Activated CD4-positive, alpha-beta T cell treated with anti-CD3 and anti-CD28 coated beads, Interleukin-2, amount 50 U/mL, for 24 hours (primary cell): ENCODE measurements at places on chromosomes 4 and X.

DNA sequence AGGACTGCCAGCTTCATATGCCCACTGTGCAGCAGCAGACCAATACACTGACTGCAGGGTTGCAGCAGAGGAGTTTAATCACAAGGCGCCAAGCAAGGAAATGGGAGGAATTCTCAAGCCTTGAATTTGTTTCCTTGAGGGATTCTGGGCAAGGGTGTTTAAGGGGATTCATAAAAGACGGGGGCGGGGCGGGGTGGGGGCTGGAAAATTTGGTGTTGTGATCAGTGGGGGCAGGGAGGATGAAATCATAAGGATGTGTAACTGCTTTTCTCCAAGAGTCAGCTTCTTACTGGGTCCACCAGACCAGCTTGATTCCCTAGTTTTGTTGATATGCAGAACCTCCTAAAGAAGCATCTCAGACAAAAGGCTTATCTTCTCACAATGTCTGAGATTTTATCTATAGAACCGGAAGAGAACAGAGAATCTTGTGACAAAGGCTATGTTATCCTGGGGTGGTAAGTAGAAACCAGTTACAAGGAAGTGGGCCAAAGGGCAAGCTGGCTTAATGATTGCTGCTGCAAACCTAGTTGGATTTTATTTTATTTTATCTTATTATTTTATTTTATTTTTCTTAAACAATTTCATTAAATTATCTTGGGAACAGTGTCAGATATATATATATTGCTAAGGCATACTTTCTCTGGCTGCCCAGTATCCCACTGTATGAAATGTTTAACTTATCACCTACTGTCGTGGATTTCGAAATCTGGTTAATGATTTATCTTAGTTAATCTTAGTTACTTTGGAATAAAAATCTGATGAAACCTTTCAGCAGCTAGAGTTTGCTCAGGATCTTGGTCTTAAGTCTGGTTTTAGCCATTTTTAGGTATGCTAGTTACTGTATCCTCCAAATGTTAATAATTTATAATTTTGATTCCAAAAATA lies 276.4 kb downstream of the RPA4 start:
- DNase-seq: no peak

DNA sequence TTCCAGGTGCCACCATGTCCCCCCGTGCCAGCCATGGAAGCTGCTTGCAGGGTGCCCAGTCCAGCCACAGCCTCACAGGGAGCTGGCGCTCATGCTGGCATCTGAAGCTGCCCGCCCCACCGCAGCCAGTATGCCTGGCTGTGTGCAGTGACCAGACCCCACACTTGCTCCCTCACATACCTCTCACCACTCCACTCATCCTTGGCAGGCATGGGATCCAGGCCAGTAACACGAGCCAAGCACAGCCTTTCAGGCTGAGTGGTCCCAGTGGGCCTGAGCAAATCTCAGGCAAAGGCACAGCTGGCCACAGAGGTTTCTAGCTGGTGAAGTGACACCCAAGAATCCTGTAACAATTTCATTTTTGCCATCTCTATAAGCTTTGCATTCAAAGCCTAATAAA lies 48.4 kb upstream of the SEC24B start:
- DNase-seq: no peak

DNA sequence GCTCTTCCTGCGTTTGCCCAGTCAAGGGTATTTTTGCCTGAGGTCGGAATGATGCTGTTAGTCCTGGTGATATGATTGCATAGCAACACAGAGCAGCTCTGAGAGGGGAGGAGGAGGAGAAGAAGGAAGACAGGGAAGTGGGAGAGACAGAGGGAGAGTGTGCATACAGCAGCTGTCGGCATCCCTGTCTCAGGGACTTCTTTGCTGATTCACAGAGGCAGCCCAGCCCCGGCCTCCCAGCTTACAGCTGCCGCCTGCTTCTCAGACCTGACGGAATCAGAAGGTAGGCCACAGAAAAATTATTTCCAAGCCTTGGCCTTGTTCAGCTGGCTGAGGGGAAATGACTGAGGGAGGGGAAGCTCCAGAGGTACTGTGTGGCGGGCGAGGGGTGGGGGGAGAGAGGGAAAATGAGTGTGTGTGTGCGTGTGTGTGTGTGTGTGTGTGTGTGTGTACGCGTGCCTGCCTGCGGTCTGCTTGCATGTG lies 319 bp downstream of the DRP2 start:
- DNase-seq: peak; percentile 7

- no peak for DNase-seq
These were observed 54.5 kb downstream of the TKTL2 start for GRCh38 chr4:163419074-163419473.

- DNase-seq: no peak
These were observed 50.0 kb downstream of the IQCM start for GRCh38 chr4:149765630-149766029.

DNA sequence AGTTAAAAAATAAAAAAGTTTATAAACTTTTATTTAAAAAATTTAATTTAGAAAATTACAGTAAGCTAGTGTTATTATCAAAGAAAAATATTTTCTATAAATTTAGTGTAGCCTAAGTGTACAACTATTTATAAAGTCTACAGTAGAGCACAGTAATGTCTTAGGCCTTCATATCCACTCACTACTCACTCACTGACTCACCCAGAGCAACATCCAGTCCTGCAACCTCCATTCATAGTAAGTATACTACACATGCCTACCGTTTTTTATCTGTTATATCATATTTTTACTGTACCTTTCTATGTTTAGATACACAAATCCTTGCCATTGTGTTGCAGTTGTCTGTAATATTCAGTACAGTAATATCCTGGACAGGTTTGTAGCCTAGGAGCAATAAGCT lies 129.0 kb upstream of the FAM47B start:
- DNase-seq: no peak

DNA sequence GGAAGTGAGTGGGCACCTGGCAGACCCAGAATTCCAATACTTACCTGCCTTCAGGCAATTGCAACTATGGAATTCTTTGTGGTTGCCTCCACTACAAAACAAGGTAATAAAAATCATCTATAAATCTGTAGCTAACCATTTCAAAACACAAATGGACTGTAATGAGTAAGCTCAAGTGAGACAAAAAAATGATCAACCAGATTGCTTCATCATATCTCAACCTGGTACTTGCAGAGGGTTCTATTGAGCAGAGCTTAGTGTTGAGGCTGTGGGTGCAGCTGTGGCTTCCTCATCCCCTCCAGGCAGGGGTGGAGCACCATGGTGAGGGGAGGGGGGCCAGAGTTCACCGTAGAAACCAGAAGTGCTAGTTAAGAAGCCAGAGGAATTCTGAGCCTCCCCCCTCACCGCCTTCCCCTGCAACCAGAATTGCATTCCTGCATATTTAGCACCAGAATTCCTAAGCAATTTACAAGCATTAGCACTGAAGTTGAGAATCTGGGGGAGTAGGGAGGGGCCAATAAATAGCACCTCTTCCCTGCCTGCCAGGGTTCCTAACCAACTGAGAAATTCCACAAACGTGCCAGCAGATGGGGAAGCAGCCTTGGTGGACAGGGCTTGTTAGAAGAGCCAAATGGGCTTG lies 11.5 kb downstream of the CTAG1A start:
- DNase-seq: no peak

DNA sequence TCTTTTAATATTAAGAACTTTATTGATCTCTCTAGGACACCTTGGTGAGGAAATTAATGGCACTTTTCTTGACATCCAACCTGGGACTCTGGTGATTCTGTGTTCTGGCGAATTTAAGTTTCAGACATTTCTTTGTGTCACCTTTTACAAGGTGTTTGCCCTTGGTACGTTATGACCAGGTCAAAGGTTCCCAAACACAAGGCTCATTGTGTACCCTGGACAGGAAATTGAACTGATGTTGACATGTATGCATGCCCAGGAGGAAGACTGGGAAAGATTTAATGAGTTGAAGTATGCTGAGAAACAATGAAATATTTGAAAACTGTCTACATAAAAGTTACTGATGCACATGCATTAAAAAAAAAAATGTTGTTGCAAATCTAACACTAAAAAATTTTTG lies 22.1 kb downstream of the NIPAL1 start:
- no peak for DNase-seq
